ENCODE measurements at places on chromosomes 16 and 17.

DNA sequence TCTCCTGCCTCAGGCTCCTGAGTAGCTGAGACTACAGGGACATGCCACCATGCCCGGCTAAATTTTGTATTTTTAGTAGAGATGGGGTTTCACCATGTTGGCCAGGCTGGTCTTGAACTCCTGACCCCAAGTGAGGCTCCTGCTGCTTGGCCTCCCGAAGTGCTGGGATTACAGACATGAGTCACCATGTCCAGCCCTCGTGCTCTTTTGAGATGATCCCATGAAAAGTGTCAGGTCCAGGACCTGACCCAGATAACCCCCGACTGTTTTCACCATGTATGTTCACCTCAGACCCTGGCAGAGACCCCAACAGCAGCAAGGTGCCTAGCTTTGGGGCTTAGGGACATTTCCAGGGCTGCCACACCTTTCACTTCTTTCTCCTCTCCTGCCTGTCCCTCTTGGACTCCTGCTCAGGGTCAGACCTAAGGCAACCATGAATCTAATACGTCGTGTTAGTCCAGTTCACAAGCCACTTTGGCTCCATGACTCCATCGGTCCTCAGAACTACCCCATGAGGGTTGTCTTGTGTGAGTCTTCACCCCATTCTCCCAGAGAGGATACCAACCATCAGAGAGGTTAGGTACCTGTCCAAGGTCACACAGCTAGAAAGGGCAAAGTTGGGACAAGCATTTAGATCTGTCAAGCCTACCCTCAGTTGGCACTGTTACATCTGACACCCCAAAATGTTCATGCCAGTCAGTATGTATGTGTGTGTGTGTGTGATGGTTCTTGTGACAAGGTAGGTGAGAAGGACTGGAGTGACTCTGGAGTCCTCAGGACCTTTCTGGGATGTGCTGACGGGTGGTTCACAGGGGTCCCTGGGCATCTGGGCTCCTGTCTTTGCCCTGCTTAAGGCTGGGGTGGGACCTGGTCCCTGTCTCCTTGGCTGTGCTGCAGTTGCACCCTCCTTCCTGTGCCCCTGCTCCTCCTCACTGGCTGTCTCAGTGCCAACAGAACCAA, 23.1 kb upstream of the MAP3K14 start:
- peak; percentile 35 for DNase-seq

- no peak for DNase-seq
Observed at GRCh38 chr16:49597796-49598195, 224.2 kb downstream of the C16orf78 start.

GRCh38 chr16:72264771-72265170, 92.8 kb upstream of the PMFBP1 start:
- no peak for DNase-seq

GRCh38 chr17:2734939-2735338, 14.5 kb downstream of the CCDC92B start:
- no peak for DNase-seq

DNA sequence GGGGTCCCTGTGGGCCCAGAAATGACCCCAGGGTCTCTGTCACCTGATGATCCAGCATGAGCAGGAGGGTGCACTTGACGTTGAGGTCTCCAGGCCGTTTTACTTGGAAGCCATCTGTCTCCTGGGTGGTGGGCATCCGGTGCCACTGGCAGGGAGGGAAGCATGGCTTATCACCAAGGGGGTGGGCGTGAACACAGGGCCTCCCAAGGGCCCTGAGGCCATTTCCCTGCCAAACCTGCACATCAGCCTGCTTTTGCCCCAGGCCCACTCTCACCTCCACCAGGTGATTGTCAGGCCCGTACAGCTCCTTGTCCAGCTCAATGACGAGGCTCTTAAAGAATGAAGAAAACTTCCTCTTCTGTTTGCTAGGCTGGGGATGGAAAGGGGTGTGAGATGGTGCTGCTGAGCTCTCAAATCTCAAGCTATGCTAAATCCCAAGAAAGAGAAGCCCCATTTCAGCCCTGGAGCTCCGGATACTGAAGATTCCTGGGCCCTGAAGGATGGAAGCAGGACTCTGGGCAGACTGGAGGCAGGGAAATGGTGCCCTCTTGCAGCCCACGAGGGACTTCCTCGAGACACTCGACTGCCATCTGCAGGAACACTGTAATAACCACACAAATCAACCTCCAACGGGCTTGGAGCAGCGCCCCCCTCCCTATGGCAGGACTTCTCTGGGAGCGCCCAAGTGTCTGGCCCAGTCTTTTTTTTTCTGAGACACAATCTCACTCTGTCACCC, 7.1 kb upstream of the FTSJ3 start:
- DNase-seq, result peak; percentile 66

DNA sequence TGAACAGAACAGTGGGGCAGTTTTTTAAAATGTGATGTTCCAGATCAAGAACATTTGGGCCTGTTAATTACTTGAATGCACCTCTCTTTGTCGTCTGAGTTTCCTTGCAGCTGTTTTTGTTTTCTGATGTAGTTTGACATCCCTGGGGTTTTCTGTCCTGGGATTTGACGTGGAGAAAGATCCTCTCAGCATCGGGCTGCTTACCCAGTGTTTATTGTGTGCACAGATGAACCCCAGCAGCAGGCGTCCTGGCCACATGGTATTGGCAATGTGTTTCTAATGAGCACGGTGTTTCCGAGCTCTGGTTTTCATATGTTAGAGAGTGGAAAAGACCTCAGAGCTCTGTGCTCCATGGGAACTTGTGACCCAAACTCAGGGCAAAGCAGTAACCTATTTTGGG, 191.1 kb upstream of the IRX3 start:
- no peak for DNase-seq

DNA sequence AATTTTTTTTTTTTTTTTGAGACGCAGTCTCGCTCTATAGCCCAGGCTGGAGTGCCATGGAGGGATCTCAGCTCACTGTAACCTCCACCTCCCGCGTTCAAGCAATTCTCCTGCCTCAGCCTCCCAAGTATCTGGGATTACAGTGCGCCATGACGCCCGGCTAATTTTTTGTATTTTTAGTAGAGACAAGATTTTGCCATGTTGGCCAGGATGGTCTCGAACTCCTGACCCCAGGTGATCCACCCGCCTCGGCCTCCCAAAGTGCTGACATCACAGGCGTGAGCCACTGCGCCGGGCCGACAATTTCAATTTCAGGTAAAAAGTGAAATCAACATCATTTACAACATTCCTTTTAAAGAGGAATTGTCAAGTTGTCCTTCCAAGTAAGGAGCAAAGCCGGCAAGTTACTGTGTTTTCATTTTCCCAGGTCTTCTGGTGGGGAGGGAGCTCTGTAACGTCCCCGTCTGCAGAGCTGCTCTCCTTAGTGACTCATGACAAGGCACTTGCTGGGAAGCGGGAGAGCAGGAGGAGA, 873 bp downstream of the NPLOC4 start:
- no peak for DNase-seq

DNA sequence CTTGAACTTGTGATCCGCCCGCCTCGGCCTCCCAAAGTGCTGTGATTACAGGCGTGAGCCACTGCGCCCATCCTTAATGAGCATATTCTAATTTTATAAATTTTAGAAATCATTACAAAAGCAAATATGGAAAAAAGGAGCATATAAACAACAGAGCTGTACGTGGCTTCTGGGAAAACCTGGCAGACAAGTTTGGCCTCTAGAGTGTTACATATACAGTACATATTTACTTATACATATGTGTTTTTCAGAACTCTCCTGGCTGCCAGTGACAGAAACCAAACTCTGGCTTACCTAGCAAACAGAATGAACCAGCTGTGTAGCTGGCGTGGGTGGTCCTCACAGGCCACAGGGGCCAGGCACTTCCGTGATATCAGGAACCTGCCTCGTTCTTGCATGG, 10.1 kb downstream of the DRC3 start:
- DNase-seq, result no peak

- no peak for DNase-seq
Observed at GRCh38 chr17:16962804-16963203, 9.1 kb downstream of the TNFRSF13B start.

DNA sequence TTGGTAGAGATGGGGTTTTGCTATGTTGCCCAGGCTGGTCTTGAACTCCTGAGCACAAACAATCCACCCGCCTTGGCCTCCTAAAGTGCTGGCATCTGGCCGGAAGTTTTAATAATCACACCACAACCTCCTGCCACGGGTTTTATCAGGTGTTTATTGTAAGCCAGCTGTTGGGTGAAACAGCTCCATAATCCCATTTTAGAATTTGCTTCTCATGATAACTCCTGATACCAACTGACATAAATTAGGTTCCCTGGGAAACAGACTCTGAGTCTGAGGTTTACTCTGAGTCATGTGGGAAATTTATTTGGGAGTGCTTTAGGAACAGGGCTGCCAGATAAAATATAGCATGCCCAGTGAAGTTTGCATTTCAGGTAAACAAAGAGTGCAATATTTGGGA, 122.6 kb upstream of the MED13 start:
- DNase-seq, result no peak

GRCh38 chr17:82029391-82029790, 2.1 kb upstream of the RAC3 start:
- no peak for DNase-seq

DNA sequence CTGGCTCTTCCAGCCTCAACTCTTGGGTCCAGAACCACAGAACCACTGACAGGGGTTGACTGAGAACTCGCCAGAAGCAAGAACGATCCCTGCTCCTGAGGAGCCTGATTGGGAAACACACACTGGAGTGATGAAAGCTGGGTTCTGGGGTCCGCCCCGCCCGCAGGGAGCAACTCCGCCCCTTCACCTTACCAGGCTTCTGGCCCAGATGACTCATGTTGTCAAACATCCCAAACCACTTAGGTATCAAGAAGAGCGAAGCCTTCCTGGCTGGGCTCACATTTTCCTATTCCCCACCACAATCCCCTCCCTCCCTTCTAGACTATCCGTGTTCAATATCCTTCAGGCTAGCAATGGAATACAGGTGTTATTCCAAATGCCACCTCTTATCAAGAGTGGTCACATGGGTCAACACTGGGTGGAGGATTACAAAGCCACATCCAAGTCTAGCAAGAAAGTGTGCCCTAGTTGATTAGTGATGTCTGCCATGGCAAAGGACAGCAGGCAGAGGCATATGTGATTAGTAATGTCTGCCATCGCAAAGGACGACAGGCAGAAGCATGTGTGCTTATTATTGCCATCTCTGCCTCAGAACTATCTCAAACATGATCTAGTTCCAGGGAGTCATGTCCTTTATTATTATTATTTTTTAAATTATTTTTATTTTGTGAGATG, 70.5 kb downstream of the TIMM22 start:
- DNase-seq, result no peak

- no peak for DNase-seq
Observed at GRCh38 chr17:59049798-59050197, 56.9 kb downstream of the TRIM37 start.

GRCh38 chr17:77826132-77826873, 132.2 kb upstream of the TNRC6C start:
- no peak for DNase-seq

DNA sequence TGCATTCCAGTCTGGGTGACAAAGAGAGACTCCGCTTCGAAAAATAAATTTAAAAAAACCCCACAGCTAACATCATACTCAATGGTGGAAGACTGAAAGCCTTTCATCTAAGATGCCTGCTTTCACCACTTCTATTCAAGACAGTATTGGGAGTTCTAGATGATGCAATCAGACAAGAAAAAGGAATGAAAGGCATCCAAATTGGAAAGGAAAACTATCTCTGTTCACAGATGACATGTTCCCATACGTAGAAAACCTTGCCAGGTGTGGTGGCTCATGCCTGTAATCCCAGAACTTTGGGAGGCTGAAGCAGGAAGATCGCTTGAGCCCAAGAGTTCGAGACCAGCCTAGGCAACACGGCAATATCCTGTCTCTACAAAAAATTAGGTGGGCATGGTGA, 31.1 kb downstream of the RANBP10 start:
- DNase-seq, result no peak

- no peak for DNase-seq
Observed at GRCh38 chr16:56797861-56798260, 67.1 kb upstream of the SLC12A3 start.

DNA sequence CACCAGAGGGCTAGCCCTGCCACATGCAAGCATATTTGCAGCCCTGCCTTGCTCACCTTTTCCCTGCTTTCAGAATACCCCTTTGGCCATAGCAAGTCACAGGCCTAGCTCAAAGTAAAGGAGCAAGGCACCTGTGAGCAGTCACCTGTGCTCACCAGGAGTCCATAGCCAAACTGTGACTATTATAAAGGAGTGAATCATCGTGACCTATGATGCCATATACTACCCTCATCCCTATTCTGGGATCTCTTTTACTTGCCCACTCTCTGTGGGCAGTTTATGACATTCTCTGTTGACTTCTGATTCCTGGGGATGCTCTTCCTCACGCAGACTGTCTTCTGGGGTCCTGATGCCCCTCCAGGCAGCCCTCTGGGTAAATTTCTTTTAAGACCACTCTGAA, 200.5 kb upstream of the NLRP1 start:
- DNase-seq, result no peak

DNA sequence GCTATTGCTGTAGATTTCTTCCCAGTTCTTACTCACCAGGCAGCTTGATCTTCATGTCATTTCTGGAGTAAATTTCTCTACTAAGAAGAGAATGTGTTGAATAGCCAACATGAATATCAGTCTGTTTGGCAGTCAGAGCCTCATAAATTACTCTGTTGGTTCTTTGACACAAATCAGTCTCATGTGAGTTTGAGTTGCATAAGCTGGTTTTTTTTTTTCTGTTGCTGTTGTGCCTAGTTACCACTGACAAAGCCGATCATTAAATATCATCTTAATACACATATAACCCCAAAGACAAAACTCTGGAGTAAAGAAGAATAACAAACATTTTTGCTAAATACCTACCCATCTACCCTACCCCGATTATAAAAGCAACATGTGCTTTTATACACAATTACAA, 240.5 kb upstream of the KCNJ16 start:
- no peak for DNase-seq

DNA sequence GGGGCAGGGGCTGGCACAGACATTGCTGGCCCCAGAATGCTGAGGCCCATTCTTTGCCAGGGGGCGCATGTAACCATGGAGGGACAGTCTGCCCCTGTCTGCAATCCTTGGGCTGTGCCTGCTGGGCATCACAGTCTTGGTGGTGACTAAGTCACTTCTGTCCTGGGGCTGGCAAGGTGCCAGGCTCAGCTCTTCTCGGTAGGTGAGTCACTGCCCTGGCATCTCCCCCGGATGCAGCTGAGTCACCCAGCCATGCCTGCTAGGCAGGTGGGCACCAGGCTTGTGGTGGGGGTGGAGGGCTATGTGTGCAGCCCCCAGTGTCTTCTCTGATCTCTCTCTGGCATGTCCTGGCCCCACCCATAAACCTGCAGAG, 5.6 kb downstream of the RARA start:
- DNase-seq, result peak; percentile 89

GRCh38 chr17:6748617-6749016, 7.2 kb upstream of the XAF1 start:
- DNase-seq, result no peak

DNA sequence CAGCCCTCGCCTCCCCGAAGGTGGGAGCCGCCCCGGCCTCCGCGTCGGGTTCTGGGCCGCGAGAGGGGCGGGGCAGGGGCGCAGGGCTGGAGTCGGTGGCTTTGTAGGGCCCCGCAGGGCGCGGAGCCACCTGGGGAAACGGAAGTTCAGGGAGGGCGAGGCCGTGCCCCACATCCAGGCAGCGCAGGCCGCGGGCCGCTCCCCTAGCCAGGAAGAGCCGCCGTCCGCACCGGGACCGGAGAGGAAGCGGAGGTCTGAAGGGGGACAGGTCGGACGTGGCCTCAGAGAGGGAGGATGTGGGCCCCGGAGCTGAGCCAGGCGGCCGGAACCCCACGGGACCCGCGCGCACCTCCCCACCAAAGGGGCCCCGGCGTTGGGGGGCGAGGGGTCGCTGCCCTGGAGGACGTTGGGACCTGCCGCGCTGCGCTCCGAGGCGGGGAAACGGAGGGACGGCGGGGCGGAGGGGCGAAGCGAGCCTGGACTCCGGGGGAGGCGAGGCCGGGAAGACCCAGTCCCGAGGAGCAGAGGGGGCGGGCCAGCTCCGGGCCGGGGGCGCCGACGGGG, 482 bp upstream of the SLC16A3 start:
- DNase-seq, result no peak

All from activated CD8-positive, alpha-beta memory T cell treated with anti-CD3 and anti-CD28 coated beads, Interleukin-2, amount 50 U/mL, for 48 hours (primary cell).